ENCODE measurements at places on chromosomes 1 and 21.

DNA sequence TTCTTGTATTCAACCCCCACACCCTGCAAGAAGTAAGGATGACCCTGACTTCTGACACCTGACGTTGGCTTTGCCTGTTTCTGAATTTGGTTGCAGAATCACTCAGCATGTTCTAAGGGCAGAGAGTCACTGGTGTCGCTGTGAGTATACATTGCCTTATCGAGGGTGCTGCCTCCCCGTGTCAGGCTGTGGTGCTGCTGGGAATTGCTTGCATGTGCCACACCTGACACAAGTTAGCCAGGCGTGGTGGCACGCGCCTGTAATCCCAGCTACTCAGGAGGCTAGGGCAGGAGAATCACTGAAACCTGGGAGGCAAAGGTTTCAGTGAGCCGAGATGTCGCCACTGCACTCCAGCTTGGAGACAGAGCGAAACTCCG lies 45.9 kb downstream of the WDR4 start:
- DNase-seq, result no peak

DNA sequence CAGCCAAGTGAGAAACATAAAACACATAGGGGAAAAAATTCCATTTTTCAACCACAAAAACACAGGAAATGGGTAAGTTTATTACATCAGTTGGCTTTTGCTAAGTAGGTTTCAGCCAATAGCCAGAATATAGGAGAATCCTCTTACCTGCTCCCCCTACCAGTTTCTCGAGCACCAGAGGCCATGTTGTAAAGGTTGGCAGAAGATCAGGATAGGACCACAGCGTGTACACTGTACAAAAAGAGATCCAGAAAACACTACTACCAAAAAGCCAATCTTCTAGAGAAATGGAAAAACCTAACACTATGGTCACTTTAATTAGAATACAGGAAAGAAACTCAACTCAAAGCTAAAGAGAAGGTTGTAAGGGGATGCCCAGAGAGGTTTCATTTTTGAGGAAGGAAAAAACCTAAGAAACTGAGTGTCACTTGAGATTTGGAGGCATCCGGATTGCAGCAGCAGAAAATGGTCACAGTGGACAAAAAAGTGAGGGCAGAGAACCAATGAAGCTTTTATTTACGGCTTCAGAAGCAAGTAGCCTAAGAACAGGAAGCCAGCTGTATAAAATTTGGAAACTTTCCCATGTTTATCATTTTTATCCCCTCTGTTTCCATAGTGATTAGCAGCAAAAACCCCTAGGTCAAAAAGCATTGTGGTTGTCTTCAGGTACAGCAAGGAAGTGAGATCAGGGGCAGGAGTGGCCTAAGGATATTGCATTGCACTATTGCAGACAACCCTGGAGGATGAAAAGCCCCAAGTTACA lies 2.9 kb downstream of the EIF2D start:
- DNase-seq, result no peak

DNA sequence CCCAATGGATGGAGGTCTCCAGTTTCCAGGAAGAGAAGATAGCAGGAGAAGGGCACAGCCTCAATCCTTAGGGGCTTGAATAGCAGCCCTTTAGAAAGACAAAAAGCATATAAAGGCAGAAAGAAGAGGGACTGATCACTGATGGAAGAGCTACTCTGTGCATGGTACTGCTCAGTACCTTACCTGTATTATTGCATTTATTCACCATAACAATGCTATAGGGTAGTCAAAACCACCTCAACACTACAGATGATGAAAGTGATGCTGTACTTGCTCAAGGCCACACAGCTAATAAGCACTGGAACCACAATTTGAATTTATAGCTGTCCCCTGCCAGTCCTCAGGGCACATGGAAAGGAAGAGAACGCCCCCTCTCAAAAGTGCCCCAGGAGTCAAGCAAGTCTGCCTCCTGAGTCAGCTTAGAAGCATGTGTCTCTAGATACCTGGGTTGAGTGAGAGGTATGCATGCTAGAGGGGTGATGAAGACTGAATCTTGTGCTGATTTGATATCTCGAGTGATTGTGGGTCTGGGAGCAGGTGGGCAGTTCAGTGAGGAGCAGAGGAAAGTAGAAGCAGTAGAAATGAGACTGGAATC lies 13.6 kb downstream of the DDAH1 start:
- no peak for DNase-seq

DNA sequence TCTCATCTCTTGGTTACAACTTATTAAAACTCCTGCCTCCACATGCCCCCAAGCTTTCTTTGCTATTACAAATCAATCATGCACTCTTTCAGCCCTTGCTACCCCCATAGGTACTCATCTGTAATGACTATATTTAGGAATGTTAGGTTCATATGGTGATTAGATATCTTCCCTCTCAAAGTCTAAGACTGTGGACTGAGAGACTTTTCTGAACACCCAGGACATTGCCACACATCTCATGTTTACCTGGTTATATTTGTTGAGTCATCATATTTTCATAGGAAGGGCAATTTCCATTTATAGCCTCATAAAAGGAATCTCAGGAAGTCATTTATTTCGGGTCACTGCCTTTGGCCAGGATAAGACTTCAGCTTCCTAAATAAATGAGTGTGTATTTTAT lies 81.5 kb upstream of the LPGAT1 start:
- DNase-seq, result no peak

- DNase-seq, result no peak
Observed at GRCh38 chr1:224123136-224123535, 9.2 kb downstream of the FBXO28 start.

DNA sequence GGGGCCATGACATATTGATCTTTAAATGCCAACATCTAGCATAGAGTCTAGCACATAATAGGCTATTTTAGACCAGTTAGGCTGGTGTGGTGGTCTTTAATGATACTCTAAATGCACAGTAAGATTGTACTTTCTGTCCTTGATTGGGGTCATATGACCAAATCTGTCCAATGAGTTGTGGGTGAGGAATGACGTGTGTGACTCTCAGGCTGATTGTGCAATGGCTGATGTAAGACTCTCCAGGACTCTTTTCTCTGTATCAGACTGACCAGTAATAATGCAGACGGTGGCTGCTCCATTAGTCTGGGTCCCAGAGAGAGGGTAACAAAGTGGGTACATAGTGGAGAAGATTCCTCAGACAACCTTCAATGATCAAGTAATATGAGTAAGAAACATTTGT lies 541.6 kb upstream of the CAMK1G start:
- DNase-seq, result no peak

DNA sequence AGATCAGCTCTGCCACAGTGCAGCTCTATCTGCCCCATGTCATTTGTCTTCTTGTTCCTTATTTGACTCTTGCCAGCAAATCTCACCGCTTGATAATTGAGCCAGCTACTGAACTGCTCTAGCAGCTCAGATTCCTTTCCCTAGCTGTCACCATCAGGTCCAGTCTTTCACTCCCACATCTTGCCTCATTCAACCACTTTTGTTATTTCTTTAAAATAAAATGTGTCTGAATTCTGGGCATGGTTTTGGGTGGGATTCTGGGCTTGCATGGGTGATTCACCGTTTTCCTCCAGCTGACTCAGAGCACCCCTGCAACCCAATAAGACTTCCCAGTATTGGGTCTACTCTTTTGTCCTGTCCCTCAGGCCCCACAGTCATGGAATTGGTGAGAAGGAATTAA lies 215.7 kb downstream of the DSCAM start:
- no peak for DNase-seq

DNA sequence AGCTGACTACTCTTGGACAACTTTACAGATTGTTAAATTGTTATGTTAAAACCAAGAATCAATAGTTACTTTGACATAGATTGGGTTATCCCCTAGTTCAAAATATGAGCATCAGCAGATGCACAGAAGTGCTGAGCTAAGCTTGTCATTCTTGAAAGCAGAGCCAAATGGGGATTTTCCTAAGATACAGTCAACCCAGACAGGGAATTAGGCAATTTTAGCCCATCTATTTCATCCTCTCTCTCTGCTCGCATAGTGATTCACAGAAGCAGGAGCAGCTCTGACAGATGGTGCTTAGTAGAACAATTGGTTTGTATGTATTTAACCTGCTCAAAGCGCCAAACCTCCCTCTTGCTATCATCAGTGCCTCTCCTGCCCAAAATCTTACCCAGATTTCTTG lies 27.9 kb upstream of the PRRC2C start:
- DNase-seq, result no peak

DNA sequence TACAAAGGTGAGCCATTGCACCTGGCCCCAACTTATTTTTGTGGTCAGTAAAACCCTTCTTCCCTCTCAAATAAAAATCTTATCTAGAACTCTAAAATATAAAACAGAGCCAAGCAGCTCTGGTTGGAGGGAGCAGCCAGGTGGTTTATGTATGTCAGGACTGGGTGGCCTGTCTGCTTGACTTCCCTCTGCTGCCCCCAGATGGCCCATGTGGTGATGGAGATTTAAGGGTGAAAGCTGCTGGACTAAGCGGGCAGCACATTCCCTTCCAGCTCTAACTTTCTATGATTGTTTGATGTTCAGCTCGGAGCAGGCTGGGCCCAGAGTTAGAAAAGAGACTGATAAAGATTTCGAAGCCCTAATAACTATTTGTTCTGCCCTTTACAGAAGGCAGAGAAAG lies 11.9 kb upstream of the PAQR6 start:
- DNase-seq, result no peak

- no peak for DNase-seq
Observed at GRCh38 chr1:50350421-50350820, 72.8 kb downstream of the DMRTA2 start.

- no peak for DNase-seq
Observed at GRCh38 chr1:59293849-59294248, 3.0 kb upstream of the FGGY start.

DNA sequence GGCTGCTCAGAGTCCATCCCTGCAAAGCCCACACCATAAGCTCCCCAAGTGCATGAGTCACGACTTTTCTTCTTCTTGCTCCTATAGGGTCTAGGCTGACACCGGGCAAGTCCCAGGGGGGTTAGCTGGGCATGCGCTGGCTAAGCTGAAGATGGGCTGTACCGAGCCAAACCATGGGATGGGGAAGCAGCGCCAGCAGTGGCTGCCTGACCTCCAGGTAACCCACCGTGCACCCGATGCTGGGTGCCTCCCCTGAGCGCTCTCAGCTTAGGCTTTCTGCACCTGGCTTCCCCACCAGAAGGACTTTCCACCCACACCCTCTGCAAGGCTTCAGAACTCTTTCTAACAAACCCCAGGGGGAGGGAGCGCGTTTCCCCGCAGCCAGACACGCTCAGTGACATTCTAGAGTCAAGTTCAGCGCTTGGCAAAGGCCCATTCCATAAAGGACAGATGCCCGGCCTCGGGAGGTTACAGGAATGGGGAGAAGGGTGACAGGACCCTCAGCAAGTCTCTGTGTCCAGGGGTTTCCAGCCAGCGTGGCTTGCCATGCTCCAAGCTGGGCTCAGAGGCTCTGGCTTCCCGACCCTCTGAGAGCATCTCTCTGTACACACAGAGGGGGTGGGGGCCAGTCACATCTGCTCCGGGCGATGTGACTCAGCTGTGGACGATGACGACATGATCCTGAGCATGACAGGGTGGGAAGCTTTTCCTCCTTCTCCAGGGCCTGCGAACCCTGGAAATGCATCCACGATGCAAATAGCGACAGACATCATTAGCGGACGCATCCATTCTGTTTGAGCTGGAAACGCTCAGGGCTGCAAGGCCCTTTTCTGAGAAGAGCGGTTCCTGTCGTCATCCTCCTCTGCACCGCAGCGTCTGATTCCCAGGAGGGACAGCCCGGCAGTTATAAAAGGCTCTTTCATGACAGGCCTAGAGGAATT lies 107.8 kb downstream of the SIK1 start:
- DNase-seq, result peak; percentile 82

DNA sequence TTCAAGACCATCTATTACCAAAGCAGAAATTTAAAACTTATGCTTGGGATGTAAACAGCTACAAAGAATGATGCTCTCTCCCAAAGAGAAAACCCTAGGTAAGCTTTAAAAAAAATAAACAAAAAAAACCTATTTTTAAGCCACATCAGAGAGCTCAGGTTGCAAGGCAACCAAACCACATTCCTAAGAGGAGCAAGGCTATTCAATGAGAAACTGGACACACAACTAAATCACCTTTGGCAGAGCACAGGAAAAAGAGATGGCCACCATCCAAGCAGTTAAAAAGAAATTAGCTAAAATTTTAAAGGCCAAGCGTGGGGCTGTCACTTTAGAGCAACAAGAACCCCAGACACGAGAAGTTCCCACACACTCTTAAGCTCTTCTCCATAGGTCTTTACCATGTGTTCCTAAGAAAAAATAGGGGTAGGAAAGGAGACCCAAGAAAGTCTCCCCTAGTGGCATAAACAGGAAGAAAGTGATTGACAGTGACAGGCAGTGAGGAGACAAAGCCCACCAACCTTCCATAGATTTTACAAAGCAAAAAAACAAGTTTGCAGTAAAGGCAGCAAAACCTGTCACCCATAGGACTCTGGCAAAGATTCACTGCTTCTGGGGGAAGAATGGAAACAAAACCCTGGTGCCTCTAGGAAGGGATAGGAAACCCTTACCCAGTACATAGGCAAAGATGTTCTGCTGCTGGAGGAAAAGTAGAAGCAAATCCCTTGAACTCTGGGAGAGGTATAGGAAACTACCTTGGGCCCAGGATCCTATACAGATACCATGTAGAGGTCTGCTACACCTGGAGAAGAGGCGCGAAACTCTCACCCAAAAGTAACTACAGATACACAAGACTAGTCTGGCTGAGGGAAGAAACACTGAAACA lies 68.5 kb downstream of the FOXJ3 start:
- DNase-seq, result no peak

GRCh38 chr1:54575161-54575560 lies 27.1 kb downstream of the ACOT11 start:
- DNase-seq, result no peak

GRCh38 chr1:12547586-12548225 lies 70.3 kb downstream of the DHRS3 start:
- no peak for DNase-seq

- no peak for DNase-seq
Observed at GRCh38 chr1:3814771-3815561, 18.7 kb upstream of the LRRC47 start.

- DNase-seq, result peak; percentile 36
Observed at GRCh38 chr1:69833536-69833935, 265.8 kb downstream of the LRRC7 start.

DNA sequence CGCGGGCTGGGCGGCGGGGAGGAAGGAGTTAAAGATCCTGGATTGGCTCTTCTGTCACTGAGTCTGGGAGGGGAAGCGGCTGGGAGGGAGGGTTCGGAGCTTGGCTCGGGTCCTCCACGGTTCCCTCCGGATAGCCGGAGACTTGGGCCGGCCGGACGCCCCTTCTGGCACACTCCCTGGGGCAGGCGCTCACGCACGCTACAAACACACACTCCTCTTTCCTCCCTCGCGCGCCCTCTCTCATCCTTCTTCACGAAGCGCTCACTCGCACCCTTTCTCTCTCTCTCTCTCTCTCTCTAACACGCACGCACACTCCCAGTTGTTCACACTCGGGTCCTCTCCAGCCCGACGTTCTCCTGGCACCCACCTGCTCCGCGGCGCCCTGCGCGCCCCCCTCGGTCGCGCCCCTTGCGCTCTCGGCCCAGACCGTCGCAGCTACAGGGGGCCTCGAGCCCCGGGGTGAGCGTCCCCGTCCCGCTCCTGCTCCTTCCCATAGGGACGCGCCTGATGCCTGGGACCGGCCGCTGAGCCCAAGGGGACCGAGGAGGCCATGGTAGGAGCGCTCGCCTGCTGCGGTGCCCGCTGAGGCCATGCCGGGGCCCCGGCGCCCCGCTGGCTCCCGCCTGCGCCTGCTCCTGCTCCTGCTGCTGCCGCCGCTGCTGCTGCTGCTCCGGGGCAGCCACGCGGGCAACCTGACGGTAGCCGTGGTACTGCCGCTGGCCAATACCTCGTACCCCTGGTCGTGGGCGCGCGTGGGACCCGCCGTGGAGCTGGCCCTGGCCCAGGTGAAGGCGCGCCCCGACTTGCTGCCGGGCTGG lies at the start of gene NPR1:
Gene NPR1 (plus strand): TSS at position 170 of the 818 bp plus-strand sequence. CDS start 421 bp downstream, at position 591.
- peak; percentile 64 for DNase-seq

GRCh38 chr1:201639391-201639790 lies 100.5 kb downstream of the NAV1 start:
- no peak for DNase-seq

GRCh38 chr21:37757606-37758376 lies 158.5 kb downstream of the KCNJ6 start:
- DNase-seq, result no peak
